ENCODE measurements at places on chromosomes 4 and X. TPM values are rescaled to one million over a fixed set of nuclear protein-coding genes. Genes with fewer than 3 reads are reported as not detected.

Gene SCML2
- total RNA-seq = 3.3 TPM

Gene IL15
- 1.3 TPM for total RNA-seq

Gene UGT2A1
- total RNA-seq = not detected

- DNase-seq = no peak
Measured at GRCh38 chr4:64713256-64713840, 304.1 kb upstream of the TECRL start.

- no peak for DNase-seq
Measured at GRCh38 chr4:65960751-65961150, 290.5 kb upstream of the EPHA5 start.

GRCh38 chr4:24559889-24560288, 24.5 kb downstream of the DHX15 start:
- DNase-seq = no peak

Gene ZNF711
- 6.7 TPM for total RNA-seq

Gene PAGE5
- not detected for total RNA-seq

- DNase-seq = no peak
Measured at GRCh38 chr4:86688026-86688425, 93.9 kb downstream of the PTPN13 start.

DNA sequence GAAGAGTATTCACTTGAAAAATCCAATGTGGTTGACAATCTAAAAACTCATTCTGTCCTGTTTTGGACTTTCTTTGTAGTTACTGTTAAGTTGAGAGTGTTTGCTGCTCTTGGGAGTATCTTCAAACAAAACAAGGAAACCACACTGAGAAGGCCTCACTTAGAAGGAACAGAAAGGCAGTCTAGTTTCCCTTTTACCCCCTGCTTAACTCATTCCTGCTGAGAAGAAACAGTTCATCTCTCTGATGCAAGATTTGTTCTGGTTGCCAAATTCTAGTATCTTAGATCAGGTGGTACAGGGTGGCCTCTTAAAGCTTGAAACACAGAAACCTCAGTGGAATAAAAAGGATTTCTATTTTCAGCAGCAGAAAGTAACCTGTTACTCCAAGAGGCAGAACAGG, 41.4 kb downstream of the GUCY2F start:
- no peak for DNase-seq

DNA sequence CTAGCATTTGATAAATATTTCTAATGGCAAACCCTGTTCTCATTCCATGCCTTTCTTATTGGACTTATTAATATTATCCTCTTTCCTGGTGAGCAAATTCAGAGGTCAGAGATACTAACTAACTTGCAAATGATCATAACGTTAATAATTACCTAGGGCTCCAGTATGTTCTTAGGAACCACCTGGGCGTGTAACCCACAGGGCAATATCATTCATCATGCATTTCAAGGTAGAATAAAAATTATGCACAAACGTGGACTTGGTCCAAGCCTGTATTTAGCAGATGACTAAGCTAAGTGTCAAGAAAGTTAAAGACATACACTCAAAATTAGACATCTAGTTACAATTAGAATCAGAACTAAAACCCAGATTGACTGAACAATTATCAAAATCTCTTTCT, 850.1 kb downstream of the TRIML1 start:
- no peak for DNase-seq

DNA sequence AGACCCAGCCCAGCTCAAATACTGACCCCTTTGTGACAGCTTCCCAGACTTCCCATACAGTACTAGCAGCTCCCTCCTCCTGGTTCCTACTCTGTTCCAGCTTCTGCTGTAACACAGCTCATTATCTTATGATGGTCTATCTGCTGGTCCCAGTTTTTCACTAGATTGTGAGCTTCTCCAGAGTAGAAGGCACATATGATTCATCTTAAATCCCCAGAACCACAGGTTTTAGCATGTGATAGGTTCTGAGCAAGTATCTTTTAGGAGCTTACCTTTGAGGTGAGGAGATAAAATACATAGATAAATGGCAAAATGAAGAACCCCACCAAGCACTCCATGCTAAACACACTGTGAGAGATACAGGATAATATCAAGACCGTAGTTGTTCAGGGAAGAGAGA, 27.6 kb upstream of the ANXA3 start:
- no peak for DNase-seq

Gene FGFBP1
- not detected for total RNA-seq

DNA sequence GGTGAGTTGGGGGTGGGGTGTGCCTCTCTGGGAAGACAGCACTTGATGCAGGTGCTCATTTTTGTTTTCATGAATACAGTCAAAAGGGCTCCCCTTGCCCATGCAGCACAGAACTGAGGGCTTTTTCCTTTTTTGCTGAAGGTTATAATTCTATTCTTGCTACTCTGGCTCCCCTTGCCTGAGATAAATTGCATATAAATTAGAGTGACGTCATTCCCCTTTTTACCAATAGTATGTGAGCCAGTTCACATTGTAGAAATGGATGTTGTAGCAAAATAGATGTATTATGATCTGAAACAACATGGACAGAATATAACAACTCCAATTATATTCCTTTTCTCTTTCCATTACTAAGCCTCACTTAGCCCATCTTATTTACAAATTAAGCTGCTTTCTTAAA, 28.4 kb downstream of the CXorf58 start:
- DNase-seq = no peak

- no peak for DNase-seq
Measured at GRCh38 chrX:110321081-110321480, 3.2 kb upstream of the AMMECR1 start.

- no peak for DNase-seq
Measured at GRCh38 chr4:32876546-32876945, 2156.4 kb downstream of the PCDH7 start.

Measured in chondrocyte (in vitro differentiated cells).